Activated CD4-positive, alpha-beta T cell treated with anti-CD3 and anti-CD28 coated beads, Interleukin-2, amount 10 ng/mL, durations not matched to agents 24 days and 14 days (primary cell): ENCODE measurements at places on chromosomes 4 and X.

DNA sequence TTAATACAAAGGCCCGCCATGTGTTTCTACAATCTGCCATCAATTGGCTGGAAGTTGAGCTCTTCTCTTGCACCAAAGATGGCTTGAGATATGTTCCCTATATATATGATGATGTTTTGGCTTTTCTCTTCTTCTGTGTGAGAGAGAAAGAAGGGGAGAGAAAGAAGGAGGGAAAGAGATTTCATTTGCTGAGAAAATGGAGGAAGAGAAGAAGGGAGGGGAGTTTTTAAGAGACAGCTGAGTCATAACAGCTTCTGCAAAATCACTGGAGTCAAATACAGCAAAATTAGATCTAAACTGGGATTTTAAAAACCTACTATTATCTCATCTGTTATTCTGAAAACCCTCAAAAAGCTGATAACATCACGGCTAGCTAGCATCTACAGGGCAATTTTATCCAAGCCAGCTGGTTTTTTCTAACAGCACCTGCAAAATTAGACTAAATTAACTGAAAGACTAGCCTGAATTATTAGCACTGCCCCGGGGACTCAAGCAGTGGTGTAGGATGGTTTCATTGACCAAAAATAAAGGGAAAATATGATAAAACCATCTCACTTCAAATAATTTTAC lies 647.6 kb upstream of the ACTRT1 start:
- no peak for DNase-seq

DNA sequence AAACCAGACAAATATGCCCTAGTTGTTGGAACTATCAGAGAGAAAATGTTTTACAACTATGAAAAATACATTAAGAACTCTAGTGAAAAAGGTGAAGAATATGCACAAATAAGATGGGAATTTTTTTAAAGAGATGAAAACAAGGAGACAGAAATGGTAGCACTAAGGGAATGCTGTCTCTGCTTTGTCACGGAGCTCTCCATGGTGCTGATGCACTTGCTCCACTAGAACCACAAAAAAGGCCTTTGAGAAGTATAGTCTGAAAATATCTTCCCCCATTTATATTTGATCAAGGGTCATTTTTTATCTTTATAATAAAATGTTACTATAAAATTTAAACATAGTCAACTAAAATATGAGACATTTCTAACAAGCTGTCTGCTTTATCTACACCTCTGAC lies 1655.5 kb upstream of the AGA start:
- no peak for DNase-seq

- no peak for DNase-seq
Measured at GRCh38 chr4:5660185-5660584, 48.2 kb downstream of the EVC2 start.

DNA sequence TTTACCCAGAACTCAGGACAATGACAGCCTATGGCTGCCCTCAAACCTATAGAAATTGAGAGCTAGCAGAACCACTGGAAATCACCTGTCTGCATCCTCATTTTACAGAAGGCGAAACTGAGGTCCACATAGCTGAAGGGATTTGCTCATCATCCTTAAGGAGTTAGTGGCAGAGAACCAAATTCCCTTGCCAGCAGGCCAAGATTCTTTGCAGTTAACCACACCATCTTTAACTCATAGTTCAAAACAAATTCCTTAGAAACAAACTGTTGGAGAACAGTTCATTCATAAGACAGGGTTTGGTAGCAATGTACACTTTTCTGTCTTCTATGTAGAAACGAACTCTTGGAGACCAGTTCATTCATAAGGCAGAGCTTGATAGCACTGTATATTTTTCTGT lies 37.9 kb upstream of the RAP2C start:
- no peak for DNase-seq

DNA sequence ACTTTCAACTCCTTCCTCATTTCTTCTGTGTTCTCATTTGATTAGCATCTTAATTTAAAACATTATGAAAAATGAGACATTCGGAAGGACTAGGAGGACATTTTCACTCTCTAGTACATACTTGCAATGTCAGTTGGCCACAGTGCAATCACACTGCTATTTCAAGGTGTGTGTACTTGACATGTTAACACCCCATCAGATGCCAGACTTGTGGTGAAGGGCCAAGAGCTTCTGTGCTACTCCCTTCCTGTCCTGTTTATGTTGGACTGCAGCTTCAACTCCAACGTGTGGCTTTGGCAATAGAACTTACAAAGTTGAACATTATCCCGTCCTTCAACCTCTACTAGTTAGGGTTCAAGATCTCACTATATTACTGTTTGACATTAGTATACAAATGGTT lies 221.0 kb downstream of the PALLD start:
- DNase-seq, result no peak
